Central memory CD8-positive, alpha-beta T cell (primary cell): ENCODE measurements at places on chromosomes 7 and 10.

DNA sequence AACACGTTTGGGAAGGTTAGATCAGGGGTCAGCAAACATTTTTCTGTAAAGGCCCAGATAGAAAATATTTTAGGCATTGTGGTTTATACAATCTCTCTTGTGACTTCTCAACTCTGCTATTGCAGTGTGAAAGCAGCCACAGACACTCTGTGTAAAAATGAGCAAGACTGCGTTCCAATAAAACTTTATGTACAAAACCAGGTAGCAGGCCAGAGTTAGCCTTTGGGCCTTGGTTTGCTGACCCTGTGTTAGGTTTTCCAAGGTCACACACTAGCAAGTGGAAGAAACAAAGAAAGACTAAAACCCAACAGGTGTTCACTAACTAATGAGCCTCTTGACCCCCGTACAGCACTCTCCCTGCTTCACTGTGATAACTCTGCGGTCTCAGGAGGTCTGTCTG, 14.9 kb upstream of the PAXIP1 start:
- DNase-seq, result no peak

DNA sequence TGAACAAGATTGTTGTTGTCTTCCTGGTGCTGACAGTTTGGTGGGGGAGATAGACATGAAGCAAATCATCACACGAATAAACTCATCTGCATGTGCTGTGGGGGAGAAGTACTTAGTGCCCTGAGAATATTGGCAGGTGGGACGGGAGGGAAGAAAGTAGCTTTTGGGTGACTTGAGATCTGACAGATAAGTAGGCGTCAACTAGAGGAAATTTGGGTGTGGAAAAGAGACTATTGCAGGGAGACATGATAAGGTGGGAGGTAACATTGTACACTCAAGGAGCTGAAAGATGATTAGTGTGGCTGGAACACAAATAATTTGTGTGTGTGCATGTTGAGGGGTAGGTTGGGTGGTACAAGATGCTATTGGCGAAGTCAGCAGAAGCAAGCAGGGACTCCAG, 30.1 kb downstream of the CNNM2 start:
- DNase-seq, result no peak

- no peak for DNase-seq
Measured at GRCh38 chr10:78829565-78829964, 239.2 kb upstream of the ZMIZ1 start.

- no peak for DNase-seq
Measured at GRCh38 chr7:25775999-25776743, 375.8 kb upstream of the NFE2L3 start.

DNA sequence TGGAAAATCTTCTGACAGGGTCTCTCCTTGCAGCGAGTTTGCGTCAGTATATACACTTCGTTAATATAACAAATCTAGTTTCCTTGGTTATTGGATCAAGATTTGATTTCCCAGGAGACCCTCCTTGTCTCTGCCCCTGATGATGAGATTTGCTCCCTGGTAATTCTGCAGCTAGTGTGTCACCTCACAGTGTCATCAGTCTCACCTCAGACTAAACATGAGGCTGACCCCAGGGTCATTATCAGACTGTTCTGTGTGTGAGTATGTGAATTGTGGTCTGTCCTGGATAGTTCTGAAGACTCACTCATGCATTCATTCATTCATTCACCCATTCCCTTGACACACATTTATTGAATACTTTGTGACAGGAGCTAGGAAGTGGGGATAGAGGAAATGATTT, 138.4 kb upstream of the CTTNBP2 start:
- DNase-seq, result no peak

DNA sequence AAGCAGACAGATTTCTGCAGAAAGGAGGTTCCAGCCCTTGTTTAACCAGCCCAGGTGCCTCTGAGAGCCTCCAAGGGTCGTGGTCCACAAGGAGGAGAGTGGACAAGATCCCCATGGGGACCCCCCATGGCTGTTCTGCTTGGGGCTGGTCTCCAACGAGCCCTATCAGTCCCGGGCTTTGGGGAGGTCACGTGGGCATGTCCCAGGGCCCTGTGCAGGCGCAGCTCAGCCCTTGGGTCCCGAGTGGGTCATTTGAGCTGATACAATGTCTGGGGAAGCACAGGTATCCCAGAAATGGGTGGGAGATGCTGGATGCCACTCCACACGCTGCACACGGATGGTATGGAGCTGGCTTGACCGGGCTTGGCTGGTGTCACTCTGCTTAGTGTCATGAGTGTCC, 57.8 kb downstream of the NPTX2 start:
- no peak for DNase-seq

- DNase-seq, result no peak
Measured at GRCh38 chr7:142436601-142437000, 178.7 kb upstream of the PRSS58 start.

GRCh38 chr10:63633677-63634487, 112.7 kb downstream of the REEP3 start:
- no peak for DNase-seq

DNA sequence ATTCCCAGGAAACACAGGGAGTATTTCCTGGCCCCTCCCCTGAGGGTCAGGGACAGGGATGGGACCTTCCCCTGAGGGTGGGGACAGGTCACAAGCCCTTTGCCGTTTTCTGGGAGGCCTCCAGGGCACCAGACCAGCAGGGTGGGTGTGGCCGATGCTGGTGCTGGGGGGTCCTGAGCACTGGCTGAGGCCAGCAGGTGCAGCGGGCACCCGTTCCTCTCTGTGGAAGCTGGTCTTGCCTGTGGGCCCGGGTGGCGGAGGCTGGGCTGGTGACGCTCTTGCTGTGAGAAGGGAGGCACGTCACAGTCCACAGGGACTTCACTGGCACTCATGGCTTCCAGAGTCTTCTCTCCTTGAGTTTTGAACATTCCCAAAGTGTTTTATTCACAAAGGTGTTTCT, 44.2 kb upstream of the CFAP46 start:
- DNase-seq, result no peak
